ENCODE measurements at places on chromosomes 2 and 18.

DNA sequence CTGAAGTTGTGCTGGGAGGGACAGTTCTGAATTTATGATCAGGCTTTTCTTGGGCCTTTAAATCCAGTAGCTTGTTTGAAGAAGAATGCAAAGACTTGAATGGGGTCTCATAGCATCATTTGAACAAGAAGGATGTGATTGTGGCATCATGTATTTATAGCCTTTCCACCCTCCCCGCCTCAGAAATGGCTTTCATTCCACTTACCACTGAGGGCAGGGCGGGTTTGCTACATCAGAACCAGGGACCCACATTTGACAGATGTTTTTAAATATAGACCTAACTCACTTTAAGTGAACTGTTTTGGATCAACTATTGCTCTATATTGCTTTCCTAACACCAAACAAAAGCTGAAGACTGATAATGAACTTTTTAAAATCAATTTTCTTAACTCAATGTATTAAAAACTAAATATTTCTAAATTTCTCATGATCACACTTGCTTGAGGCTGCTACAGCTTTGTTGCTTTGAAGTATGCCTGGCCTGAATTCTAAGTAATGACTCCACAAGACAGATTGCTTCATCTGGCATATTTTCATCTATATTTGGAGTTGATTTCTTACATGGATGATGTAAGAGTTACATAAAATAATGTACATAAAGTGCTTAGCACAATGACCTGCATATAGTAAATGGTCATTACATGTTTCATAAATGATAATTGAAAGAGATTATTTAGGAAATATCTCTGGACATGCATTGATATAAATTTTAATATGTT, 1552.9 kb upstream of the SLC39A10 start:
- DNase-seq = no peak

- no peak for DNase-seq
These were observed 256.0 kb downstream of the HAUS1 start for GRCh38 chr18:46360102-46360699.

DNA sequence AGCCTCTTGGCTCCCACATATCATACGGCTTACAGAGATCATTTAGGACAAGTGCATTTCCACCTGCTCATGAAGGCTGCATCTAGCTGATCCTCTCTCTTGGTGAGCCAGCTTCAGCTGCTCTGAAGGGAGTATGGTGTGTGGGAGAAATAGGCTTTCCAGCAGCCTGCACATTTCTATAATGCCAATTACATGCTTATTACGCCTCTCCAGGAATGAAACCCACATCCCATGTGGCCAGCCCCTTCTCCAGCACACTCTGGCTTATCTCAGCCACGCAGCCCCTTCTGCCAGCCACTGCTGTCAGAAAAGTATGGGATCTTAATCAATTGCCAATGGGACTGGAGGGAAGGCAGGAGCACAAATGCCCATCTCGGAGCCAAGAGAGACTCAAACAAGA, 117.5 kb downstream of the GALNT14 start:
- DNase-seq = no peak

DNA sequence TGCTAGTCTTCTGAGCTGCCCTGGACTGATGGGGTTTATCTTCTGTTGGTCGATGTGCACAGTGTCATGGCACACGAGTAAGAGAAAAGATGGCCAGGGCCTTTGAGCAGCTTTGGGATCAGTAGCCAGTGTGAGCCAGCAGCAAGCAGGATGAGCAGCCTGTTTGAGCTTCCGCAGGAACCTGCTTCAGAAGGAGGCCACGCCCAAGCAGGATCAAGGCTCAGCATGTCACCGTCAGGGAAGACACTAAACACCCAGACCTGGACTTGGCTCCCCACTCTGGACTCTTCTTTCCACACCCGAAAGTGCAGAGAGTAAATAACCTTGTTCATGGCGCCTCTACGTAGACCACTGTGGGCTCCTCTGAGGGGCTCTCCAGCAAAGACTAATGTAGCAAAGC, 25.2 kb upstream of the ASB1 start:
- DNase-seq = no peak
